ENCODE measurements at places on chromosomes 7 and 10.

DNA sequence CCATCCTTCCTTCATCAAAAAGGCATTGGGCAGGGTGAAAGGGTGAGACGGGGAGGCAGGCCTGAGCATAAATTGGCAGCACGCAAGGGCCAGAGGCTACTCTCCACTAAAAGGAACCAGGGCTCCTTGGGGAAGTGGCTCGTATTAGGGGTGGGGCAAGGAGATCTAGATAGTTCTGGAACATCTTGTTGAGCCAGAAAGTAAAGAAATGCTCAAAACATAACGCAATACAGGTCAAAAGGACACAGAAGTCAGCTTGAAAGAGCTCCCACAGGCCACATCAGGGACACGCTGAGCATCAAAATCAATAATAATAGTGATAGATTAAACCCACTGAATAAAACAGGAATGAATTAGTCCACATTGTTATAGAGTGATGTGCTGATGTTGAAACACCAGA is 203.1 kb downstream of the ELMO1 start:
- ATAC-seq: no peak

GRCh38 chr7:122942059-122942458 is 53.4 kb downstream of the TAS2R16 start:
- no peak for ATAC-seq

DNA sequence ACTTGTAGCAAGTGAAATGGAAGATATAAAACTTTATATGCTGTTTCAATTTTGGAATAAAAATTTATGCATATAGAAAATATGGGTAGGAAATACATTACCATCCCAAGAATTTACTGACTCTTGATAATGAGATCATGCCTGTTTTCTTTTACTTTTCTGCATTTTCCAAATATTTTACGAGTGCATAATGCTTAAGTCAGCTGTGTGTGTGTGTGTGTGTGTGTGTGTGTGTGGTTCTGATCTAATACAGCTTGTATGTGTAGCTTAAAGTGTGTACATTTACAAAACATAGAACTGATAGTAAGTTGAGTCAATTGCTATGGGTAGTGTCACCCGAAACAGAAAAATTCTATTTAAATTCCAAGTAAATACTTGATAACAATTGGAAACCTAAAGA is 315.9 kb upstream of the LRRN3 start:
- ATAC-seq: no peak

DNA sequence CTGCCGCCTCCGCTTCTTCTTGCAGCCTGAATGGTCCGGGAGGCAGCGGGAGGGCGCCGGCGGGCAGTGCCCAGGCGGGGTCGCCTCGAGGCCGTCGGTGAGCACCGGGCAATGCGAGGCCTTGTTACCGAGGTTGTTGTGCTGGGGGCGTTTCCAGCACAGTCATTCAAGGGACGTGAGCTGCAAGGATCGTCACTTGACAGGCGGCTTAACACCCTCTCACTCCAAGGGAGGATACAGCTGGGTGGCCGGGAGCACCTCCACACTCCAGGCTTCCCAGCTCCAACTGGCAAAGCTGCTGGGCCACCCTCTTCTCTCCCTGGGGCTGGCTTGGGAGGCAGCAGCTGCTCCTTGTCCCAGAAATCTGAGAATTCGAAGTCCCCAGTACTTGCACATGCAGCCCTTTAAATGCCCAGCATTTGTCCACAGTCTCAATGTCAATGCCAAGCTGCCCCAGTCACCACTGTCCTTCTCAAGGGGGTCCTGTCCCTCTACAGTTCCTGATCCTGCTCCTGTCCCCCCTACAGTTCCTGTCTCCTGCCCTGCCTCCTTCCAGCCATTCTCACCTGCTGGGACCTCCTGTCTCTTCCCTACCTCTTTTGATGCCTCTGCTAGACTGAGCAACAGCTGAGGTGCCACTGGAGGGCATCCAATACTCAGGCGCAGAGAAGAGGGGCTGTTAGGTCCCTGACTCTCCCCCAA is 4.4 kb upstream of the HOXA11 start:
- ATAC-seq: no peak

DNA sequence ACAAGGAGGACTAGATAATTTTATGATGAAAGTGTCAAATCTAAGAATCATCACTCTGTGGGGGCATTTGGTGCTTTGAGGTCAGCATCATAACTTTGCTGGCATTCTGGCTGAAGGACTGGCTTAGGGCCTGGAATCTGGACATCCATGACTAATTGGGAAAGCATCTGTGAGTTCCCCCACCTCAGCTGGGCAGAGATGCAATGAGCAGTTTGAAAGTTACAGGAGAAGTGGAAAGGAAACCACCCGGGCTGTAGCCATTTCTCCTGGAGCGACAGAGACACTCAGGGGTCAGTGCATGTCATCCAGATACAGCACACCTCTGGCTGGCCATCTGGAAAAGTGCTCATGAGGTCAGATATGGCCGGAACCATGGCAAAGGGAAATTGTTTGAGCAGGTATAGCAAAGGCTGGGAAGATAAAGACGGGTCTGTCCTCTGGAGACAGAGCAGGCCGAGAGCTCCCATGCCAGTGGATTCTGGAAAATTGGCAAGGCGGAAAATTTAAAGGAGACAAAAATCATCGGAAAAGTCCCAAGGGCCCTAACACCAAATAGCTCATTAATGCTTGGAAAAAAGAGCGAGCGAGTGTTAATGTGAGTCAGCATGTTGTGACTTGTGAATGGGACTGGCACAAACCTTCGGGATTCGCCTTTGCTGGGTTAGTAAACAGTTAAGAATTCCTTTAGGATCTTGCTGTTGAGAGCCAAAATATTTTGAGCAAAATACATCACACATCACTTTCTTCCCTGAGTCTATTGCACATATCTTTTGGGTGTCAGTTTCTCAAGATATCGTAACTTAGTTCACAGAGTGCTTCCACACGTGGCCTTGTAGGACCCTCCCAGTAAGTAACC is 188.4 kb upstream of the AGK start:
- ATAC-seq: no peak
